ENCODE measurements at places on chromosomes 1 and 21.
A peak's percentile ranks its signal among the peaks of the same experiment; 100 is the strongest.

- DNase-seq: no peak
Observed at GRCh38 chr1:90823686-90824085, 106.6 kb upstream of the BARHL2 start.

- no peak for DNase-seq
Observed at GRCh38 chr1:113891631-113892220, 4.3 kb upstream of the BCL2L15 start.

DNA sequence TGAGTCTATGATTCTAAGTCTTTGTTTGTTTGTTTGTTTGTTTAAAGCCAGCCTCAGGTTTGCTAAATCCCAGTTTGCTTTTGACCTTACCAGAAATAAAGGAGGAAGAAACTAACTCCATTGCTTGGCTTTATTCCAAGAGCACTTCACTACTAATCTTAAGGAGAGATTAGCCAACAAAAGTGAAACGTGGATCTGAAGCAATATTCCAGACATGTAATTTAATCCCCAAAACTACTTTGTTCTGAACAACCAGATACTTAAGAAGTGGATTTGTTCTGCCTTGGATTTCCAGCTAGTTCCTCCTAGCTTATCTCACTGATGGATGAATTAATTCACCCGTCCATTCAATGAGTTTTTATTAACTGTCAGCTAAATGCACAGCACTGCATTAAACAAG is 15.9 kb upstream of the CEP350 start:
- DNase-seq: no peak

- peak; percentile 92 for DNase-seq
Observed at GRCh38 chr1:28882009-28882628, 32.2 kb upstream of the EPB41 start.

DNA sequence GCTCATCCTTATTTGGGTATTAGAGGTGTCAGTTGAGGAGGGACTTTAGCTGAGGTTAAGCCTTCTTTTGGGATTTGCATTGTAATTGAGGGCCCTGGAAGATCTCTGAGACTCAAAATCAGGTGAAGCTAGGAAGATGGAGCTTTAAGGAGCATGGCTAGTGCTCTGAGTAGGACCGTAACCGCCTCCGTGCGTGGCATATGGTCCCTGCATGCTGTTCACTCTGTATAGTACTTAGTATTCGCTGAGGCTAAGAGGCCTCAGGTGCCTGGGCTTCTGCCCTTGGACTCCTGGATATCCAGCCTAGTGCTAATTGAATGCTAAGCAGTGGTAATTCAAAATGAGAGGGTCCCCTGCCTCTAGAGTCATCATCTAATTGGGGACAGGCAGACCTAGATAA is 22.5 kb downstream of the NSUN4 start:
- no peak for DNase-seq

DNA sequence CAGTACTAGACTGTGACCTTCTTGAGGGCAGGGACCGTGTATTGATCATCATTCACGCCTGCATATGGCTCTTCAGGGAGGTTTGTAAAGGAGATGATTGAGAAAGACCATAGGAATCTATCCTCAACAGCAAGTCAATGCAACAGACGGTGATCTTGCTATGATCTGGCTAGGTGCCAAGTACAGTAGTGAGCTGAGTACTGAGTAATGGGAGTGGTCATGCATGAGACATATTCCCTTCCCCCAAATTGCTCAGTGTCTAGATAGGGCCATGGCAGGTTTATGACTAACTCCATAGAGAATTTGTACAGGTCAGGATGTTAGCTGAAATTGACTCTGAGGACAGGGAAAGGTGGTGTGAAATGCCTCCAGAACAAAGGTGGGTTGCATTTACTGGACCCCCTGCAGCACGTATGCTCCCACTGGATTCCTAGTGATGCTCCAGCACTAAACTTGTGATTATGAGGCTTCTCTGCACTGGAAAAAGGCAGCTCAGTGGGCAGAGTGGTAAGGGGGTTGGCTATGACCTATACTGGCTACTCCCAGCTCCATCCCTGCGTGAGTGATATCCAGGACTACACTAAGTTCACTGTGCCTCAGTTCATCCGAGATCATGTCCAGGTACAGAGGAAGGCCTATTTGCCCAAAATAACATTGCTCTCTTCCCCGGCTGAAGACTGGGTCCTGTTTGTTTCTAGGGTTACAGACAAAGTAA is 37.2 kb downstream of the KCNJ6 start:
- peak; percentile 17 for DNase-seq

DNA sequence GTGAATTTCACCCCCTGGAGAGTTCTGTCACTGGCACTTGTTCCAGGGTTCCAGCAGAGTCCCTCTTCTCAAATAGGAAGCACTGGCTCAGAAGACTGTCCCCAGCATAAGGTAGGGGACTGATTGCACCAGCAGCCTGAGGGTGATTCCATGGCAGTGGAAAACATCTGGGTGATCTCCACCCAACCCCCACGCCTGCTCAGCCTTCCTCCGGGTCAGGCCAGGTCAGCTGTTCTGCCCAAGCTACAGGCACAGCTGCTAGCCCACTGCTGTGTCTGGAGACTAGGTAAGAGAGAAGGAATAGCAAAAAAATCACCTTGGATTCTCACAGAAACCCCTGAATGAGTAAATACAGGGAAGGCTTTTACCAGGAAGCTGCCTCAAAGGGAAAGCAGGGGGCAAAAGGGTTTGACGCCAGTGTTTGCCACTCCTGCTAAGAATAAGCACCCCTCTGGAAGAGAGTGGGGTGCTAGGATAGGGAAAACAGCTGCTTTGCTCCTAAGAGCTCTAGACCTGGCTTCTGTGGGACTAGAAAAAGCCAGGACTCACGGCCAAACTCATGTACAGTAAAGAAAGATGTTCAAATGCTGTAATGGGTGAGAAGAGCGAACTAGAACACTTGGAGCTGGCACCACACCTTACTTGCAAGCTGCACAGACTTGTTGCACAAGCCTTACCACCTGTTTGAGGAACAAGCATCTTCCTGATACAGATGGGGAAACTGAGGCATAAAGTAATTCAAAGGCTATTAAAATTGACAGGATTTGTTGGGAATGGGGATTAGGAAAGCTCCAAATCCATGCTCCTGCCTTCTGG is 1.0 kb upstream of the DENND2D start:
- DNase-seq: no peak

GRCh38 chr1:79079770-79080169 is 73.2 kb upstream of the ADGRL4 start:
- no peak for DNase-seq

GRCh38 chr1:57204942-57205787 is 218.7 kb downstream of the DAB1 start:
- DNase-seq: no peak

DNA sequence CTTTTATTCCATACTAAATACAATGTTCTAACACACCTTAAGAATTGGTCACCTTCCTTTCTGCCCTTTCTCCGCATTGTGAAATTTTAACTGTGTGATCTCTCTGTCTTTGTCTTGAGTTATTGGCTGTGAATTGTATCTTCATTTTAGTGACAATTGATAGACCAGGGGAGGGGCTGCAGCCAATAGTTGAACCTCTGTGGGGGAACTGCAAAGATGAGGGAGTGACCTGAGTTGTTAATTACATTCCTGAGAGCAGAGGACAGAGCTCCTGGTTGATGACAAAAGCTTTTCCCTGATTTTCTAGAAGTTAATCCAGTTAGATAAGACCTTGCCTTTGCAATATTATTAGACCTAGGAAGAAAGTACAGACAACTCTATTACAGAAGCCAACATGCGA is 1535.7 kb downstream of the BRINP3 start:
- no peak for DNase-seq

DNA sequence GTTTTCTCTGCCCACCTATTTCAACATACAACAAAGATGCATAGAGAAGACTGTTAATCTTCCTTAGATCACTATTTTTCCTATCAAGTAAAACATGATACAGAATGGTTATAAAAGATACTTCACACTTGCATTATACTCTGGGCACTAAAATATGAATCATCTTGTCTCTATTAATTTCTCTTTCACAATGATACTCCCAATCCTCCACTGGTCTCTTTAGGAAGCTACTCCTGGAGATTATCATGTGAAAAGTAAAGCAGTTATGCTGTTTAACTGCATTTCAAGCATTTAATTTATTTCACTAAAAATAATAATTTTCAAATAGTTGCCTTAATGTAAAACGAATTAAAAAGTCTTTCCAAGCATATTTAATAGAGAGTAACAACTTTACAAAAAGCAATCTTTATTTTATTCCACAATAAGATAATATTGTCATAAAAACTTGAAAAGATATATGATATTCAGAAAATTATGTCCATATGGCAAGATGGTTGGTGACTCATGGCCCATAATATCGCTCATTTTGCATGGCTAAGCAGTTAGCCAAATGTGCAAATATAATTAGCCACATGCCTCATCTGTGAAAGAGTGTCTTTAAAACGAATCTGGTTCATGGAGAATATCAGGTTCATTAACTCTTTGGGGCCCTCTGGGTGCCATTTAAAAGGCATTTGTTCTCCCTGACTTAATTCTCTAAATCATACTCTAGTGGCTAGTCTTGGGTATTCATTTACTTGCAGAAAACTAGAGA is 1569.0 kb upstream of the B3GALT2 start:
- no peak for DNase-seq

DNA sequence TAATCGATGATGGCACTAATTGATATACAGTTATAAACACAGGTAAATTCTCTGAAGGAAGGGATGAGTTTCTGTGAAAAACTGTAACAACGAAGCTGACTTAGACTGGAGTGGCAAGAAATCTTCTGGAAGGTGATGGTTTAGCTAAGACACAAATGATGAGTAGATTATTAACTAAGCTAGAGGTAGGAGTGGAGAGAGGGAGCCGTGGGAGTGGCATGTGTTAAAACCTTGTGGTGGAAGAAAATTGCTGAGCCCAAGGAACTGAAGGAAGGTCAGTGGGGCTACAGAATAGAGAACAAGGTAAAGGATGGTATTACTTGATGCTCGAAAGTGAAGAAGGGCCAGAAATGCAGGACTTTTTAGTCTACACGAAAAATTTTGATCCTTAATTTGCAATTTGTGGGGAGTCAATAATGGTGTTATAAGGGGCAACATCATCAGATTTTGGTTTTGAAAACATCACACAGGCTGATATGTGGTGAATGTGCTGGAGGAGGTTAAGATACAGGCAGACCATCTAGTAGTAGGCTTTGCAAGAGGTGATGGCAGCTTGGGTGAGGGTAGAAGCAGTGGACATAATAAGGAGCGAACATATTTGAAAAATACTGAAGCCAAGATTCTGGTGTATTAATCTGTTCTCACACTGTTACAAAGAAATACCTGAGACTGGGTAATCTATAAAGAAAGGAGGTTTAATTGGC is 93.8 kb downstream of the S1PR1 start:
- no peak for DNase-seq
